ENCODE measurements at places on chromosomes 7 and 10.

DNA sequence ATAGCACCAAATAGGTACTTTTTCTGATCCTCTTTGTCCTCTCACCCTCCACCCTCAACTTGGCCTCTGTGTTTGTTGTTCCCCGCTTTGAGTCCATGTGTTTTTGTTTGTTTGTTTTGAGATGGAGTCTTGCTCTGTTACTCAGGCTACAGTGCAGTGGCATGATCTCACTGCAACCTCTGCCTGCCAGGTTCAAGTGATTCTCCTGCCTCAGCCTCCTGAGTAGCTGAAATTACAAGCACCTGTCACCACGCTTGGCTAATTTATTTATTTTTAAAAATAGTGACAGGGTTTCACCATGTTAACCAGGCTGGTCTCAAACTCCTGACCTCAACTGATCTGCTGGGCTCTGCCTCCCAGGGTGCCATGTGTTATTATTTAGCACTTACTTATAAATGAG, 5.3 kb downstream of the ZNF273 start:
- no peak for DNase-seq

- DNase-seq = no peak
These were observed 1015.2 kb upstream of the PHF14 start for GRCh38 chr7:9958486-9958885.

DNA sequence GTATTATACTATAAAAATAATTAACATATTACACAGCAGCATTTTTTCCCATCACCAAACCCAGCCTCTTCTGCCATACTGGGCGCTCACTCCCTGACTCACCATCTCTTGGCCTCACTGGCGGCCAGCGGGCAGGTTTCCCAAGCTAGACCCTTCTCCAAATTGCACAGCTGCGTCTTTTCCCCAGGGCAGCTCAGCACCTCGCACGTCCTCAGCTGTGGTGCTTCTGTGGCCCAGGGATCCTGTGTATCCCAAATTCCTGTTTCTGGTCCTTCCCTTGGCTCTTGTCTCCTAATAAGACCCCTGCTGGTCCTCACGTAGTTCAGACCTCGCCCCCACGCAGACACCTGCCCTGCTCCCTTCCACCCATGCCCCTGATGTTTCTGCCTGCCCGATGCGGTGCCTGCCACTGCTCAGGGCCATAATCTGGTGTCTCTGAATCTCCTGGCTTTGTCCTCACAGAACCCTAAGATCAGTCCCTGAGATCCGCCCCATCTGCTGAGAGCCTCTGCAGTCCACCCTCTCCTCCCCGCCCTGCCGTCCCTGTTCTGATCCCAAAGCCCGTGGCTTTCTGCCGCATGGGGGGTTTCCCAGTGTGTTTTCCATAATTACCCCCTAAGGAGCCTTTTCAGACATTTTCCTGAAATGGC, 290.1 kb downstream of the TCERG1L start:
- DNase-seq = no peak

- no peak for DNase-seq
These were observed 1.3 kb downstream of the CUTC start for GRCh38 chr10:99733366-99733765.

GRCh38 chr10:110568055-110568735, 700 bp downstream of the SMC3 start:
- no peak for DNase-seq

DNA sequence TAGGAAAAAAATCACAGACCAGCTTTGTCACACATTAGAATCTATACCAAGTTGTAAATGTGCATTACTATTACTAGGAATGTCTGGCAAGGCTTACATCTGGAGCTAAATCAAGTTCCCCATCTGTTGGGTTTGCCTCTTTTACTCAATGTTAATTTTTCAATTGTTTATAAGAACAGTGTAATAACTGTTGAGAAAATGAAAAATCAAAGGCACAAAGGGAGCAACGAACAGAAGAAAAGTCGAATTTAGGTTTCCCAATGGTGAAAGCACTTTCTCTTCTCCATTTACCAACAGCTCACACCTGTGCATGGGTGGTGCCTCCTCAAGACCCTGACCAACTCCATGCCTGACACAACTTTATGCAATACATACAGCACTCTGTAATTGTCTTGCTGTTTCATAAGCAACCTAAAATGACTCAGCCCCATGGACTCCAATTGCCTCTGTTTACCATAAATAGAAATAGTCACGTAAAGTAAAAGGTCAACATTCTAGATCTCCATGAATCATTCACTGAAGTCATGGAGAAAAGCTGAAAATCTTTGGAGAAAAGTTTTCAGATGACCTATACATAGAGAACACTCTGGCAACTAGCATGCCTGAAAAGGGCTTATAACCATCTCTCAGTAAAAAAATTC, 95.5 kb upstream of the KCNIP2 start:
- peak; percentile 73 for DNase-seq

- no peak for DNase-seq
These were observed 83.1 kb upstream of the LYZL1 start for GRCh38 chr10:29205787-29206186.

DNA sequence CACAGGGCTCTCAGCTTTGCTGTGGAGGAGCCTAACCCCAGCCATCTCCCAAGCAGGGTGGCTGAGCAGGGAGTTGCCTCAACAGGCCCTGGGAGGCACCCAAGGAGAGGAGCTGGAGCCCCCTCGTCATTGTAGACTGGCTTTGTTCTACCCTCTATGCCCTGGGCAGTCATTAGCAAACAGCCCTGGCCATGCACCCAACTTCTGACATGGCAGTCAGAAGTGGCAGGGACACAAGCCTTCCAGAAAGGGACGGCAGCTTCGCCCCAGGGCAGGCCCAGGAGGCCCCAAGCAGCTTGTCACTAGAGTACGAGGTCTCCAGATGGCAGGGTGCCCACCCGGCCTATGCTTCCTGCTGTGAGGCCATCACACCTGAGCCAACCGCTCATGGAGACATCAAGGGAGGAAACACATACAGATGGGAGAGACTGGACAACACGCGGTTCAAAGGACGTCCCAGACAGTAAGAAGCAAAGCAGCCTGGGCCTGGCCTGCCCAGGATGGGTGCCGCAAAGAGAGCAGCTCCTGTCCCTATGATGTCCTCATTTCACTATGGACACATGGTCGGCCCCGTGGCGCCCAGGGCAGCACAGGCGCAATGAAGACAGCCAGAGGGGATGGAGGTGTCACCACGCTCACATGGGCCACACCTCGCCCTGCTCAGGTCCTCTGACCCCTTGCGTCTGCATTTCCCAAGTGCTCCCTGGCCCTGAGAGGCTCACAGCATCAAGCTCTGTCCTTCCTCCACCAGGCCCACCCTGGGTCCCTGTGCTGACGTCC, 190.9 kb upstream of the CXCL12 start:
- no peak for DNase-seq

DNA sequence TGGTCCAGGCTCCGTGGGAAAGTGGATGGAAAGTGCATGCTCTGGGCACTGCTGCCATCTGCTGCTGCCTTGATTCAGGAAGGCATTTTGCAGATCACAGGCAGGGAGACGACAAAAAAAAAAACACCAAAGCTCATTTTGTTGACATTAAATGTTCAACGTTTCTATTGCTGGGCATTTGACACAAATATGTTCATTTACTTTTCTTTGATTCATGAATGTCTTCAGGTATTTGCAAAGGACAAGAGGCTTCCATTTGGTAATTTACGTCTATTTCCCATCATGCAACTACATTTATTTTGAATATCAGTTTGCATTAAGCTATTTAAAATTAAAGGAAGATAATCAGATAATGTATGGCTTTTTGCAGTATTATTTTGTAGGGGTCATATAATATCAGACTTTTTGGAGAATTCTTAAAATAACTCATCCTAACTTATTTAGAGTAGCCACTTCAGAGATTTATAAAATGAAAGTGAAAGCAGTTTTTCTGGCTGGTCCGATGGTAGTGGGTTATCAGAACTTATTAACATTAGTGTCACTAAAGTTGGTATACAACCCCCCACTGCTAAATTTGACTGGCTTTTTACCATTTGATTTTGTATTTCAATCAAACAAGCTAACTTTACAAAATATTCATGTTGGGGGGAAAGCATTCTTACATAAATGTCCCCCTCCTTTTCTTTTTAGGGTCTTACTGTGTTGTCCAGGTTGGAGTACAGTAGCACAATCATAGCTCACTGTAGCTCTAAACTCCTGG, 65.3 kb downstream of the PDIA4 start:
- DNase-seq = no peak

GRCh38 chr10:69007260-69007659, 18.7 kb downstream of the KIFBP start:
- no peak for DNase-seq

- no peak for DNase-seq
These were observed 39.9 kb upstream of the HECW1 start for GRCh38 chr7:43072530-43072929.

DNA sequence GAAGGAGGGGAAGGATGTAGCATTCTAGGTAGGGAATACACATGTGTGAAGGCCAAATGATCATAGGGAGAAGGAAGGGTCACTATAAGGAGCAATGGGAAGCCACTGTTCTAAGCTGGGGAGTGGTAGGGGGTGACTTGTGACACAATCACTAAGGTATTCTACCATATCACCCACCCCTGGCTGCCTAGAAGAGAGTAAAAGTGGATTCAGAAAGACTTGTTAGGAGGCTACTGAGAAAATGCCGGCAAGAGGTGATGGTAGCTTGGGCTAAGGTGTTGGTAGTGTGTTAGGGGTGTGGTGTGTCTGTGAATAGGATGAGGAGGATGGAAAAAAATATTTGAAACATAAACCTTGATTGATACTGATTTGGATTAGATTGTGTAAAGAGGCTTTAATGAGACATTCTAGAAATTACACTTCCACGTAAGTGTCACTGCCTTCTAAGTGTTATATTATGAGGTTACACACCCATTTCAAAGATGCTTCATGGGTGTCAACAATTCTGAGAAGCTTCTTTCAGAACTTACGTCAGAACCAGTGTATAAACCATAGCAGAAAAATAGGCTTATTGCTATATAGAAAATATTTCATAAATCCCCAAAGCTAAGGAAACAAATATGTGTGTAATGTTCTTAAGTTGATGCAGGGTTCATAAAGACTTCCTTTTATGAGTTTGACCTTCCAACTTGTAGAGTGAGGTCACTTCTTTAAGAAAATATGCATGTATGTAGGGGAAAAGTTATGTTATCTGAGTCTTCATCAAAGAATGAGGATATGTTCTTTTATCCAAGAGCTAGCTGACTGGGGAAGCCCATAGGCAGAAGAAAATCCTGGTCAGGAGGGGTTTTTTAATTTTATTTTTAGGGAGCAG, 5.6 kb upstream of the BPGM start:
- DNase-seq = no peak

- DNase-seq = no peak
These were observed 2.0 kb upstream of the TBXAS1 start for GRCh38 chr7:139827042-139827441.

GRCh38 chr7:106456329-106456728, 171.5 kb upstream of the NAMPT start:
- DNase-seq = no peak

DNA sequence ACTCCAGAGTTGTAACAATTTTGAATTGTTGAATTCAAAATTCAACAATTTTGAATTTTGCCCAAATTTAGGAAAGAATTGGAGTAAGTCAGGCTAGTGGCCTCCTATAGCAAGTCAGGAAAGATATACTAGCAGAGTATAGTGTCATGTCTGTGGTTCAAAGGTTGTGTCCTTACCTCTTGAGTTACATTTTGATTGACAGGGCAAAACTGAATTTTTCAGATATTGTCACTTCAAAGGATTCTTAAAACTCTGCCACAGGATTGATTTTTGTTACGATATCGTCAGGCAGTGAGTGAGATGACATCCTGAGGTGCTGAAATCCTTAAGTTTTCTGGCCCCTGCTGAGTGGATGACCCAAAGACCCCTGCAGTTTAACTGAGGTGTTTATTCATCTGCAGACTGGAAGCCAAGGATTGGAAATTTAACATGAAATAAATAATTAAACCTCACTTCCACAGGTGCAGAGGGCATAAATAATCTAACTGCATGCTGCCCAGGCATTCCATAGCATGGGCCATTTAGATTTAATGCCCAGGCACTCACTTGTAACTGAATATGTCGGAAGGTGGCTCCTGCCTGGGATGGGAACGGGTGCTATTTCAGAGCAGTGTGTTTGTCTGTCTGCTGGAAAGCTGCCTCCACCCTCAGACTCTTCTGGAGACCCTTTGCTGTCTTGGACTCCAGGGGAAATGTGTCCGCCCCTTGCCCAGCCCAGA, 50.8 kb downstream of the RBM20 start:
- no peak for DNase-seq

DNA sequence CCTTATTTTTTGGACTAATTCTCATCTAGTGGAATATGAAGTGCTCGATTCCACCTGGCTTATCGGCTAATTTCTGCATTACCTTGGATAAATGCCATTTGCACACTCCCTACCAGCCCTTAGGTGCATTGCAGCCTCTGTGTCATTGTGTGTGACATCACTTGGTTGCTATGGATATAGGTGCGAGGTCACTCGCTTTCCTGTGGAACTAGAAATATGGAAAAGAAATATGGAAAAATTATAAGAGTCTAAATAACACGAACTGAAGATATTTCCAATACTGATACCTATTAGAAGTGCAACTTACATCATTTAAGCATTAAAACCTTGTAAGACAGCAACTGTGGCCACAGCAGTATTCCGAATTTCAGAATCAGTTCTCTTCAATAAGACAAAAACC, 2.0 kb downstream of the YWHAG start:
- DNase-seq = no peak

DNA sequence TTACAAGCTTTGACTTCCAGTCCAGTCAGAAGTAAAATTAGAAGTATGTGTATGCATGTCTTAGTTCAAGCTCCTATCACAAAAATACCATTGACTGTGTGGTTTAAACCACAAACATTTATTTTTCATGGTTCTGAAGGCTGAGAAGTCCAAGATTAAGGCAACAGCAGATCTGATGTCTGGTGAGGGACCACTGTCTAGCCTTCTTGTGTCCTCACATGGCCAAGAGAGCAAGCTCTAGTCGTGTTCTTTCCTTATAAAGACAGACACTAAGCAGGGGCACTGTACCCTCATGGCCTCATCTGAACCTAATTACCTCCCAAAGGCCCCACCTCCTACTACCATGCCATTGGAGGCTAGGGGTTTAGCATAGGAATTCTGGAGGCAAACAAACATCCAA, 41.3 kb upstream of the ARL4A start:
- no peak for DNase-seq

- DNase-seq = no peak
These were observed 14.8 kb upstream of the ZC3HAV1 start for GRCh38 chr7:139124084-139124914.

GRCh38 chr7:134140889-134141867, 14.0 kb downstream of the LRGUK start:
- DNase-seq = no peak

DNA sequence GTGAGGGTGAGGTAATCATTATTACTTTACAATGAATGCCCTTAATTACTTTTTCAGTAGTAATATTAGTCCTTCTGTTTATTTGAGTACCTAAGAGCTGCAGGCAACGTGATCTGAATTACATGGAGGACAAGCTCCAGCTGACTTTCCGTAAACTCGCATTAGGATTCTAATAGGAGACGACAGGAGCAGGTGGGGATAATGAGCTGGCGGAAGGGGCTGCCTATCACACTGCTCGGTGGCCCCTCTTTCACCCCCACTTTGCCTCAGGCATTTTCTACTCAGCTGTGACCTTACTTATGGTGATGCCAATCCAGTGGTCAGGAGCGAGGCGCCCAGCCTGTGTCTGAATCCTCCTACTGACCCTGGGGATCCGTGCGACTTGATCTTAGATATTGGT, at the start of gene C7orf33:
Gene C7orf33 (plus strand): TSS at position 296 of the 400 bp plus-strand sequence. CDS start 160 bp downstream, outside the sequence.
- no peak for DNase-seq

Data from epithelial cell of prostate (primary cell).